ENCODE measurements at places on chromosomes 2 and 18.

GRCh38 chr2:152418688-152419087 lies 83.7 kb downstream of the FMNL2 start:
- DNase-seq = peak; percentile 66

- DNase-seq = no peak
Measured at GRCh38 chr2:120552079-120552478, 183.6 kb upstream of the GLI2 start.

- DNase-seq = peak; percentile 23
Measured at GRCh38 chr18:3726238-3726951, 276.4 kb downstream of the TGIF1 start.

DNA sequence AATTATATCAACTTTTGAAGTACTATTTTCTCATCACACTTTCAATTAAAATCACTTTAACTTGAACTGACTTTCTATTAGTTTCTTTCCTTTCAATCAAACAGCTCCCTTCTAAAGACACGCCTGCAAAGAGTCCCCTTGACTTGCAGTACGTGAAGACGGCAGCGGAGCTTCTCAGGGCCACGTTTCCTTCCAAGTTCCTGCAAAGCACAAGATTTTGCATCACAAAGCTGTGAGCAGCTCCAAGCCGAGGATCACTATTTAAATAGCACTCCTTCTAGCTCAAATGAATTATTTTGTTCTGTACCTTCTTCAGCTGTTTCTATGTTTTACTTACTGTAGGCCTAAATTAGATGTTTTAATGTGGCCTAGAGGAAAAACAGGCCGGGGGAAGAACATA lies 30.8 kb downstream of the SH3YL1 start:
- DNase-seq = no peak

GRCh38 chr2:15142069-15142689 lies 419.0 kb downstream of the NBAS start:
- peak; percentile 65 for DNase-seq

- peak; percentile 7 for DNase-seq
Measured at GRCh38 chr2:166373105-166373504, 2.6 kb downstream of the SCN9A start.

DNA sequence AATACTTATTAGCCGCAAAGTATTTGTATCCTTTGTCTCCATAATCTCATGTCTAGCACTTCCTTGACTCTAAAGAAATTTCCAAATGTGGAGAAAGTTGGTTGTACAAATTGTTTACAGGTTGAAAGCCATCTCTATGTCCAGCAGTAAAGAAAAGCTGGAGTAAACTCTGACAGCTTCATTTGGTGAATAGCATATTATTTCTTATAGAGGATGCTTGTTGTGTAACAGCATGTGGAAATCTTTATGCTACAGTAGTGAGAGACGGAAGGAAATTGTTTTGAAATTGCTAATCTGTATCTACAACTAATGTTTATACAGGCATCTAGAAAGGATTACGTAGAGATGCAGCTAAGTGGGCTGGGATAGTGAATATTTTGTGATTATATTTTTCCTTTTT lies 78.5 kb downstream of the UGGT1 start:
- no peak for DNase-seq

DNA sequence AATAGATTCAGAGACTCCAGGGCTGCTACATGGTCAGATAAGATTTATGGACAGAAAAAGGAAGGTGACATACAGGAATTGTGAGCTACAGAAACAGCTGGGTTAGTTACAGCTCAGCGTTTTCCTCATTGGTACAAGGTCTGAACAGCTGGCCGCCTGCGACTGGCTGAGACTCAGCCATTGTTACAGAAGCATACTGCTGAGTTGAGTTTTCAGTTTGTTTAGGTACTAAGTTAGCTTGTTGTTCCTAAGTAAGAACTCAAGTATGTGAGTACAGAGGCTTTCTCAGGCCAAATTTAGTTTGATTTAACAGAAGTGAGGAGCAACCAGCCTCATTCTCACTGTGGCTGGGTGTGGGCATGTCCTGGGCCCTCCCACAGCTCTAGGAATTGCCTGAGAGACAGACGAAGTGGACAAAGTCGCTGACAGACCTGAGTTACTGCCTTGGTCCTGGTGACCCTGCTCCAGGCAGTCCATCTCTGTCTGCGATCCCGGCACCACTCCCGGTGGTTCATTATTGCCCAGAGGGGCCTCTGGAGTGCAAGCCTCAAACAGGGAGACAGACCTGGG lies 27.8 kb upstream of the RHOB start:
- no peak for DNase-seq

GRCh38 chr18:79579807-79580497 lies 99.7 kb upstream of the CTDP1 start:
- no peak for DNase-seq

DNA sequence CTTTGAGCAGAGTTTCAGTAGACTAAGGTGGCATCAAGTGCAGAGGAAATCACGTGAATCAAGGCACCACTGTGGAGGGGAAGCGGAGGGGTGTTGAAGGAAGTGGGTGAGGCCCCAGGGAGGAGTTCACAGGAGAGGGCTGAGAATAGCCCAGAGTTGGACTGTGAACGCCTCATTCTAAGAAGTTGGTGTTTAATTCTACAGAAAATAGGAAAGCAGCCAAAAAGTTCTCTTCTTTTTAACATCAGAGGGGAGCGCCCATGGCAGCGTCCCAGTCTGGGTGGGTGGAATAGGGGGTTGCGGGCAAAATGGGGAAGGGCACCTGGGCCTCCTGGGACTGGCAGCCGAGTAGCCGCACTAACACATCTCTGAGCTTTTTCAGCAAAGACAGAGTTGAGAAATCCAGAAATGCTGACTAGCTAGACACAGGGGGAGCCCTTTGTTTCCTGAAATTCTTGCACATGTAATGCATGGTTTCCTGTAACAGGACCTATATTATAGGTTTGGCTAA lies 97.0 kb downstream of the NEB start:
- peak; percentile 60 for DNase-seq

DNA sequence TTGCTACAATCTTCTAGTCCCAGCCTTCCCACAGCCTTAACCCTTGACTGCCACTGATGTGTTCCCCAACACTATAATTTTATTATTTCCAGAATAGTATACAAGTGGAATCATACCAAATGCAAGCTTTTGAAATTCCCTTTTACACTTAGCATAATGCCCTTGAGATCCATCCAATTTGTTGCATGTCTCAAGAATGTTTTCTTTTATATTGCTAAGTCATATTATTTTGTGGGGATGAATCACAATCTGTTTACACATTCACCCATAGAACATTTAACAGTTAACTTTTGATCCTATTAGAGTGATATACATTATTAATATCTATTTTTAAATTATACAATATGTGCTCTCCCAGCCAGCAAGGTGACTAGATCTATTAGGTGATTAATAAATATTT lies 74.3 kb upstream of the KYNU start:
- DNase-seq = no peak

- no peak for DNase-seq
Measured at GRCh38 chr2:28495551-28496250, at the start of gene PLB1. Gene PLB1 (plus strand): TSS chr2:28496060. CDS start chr2:28496115, 55 bp downstream.

DNA sequence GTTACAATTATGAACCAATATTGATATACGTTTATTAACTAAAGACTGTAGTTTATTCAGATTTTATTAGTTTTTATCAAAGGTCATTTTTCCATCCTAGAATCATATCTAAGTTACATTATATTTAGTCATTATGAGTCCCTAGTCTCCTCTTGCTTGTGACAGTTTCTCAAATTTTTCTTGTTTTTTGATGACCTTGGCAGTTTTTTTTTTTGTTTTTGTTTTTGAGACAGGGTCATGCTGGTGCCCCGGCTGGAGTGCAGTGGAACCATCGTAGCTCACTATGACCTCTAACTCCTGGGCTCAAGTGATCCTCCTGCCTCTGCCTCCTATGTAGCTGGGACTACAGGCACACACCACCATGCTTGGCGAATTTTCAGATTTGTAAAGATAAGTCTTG lies 18.3 kb upstream of the SLC39A10 start:
- DNase-seq = no peak

GRCh38 chr2:240840435-240841060 lies 20.5 kb upstream of the KIF1A start:
- DNase-seq = peak; percentile 9

DNA sequence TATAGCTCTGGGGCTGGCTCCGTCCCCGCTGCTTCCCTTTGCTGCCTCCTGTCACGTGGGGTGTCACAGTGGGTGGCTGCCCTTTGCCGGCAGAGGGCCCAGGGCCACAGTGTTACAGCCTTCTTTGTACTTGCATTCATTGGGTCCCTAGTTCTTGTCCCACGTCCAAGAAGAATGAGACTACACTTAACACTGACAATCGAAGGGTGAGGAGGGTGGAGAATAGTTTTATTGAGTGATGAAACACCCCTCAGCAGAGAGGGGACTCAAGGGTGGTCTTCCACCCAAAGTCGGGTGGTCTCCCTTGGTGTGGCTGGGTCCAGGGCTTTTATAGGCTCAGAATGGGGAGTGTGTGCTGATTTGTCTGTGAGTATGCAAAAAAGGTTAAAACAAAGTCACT lies 1.9 kb downstream of the ATG4B start:
- DNase-seq = no peak

DNA sequence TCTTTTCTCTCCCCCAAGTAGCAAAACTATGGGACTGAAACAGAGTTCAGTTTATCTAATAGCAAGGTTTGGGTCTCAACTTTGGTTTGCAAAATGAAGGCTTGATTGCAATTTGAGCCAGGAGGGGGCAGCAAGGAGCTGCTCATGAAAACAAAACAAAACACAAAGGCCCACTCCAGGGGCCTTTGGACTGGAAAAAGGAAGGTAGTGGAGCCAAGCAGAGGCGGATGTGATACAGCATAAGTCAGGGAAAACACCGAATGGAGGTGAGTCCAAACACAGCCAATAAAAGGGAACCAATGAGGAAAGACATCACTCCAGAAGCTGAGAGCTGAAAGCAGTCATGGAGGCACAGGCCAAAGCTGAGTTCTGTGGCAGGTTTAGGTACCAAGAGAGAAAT lies 799.7 kb upstream of the ACVR2A start:
- DNase-seq = peak; percentile 5

- no peak for DNase-seq
Measured at GRCh38 chr2:224310943-224311625, 90.8 kb downstream of the FAM124B start.

Measured in MV-4-11 (cell line).